ENCODE measurements at places on chromosomes 1 and 21.

DNA sequence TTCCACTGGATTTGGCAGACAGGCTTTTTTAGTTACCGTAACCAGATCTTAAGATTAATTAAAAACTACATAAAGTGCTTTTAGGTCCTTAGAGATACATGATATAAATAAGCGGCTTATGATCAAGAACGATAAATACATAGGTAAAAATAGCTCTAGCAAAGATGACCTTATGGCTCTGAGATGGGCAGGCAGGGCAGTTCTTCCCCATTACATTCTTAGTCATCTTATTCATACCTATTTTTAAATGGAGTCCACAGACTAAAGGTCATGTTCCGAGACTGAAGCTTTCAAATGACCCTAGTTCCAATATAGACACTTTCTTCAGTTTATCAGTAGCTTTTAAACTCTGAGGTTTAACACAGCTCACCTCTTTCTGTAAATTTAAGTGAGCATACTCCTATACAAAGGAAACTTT is 4.3 kb downstream of the MCL1 start:
- DNase-seq = no peak

- no peak for DNase-seq
Measured at GRCh38 chr1:26768755-26769154, 19.0 kb upstream of the PIGV start.

- DNase-seq = no peak
Measured at GRCh38 chr1:212759683-212760082, 31.9 kb downstream of the NSL1 start.

DNA sequence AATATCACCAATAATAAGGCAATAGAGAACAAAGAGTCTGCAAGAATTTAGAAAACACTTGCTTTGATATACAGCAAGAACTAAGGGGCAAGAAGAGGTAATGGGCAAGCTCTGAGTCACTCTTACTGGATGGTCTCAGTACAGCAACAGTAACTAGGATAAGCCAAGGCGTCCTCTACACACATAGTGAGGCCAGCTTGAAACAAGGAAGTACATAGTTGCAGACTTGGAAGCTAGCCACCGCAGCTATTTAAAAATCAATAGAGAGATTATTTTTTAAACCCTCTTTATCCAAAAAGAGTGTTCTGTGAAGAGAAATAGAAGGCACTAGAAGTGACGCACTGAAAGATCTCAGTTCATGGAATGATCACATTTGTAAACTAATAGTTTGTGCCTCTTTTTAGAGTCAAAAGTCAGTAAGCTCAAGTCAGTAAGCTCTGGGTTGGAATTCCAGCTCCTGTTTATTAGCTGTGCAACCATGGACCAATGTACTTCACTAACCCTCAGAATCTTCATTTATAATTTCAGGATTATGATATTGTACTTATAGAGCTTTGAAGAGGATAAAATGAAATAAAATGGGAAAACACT is 118.6 kb downstream of the AKT3 start:
- no peak for DNase-seq

Data from uterus (tissue), 4 donors.